Stimulated activated CD8-positive, alpha-beta memory T cell treated with anti-CD3 and anti-CD28 coated beads, Interleukin-2, amount 100 ng/mL, for 1 hour (primary cell): ENCODE measurements at places on chromosomes 1 and 21.

GRCh38 chr1:16153096-16153998 lies 2.5 kb downstream of the EPHA2 start:
- DNase-seq, result no peak

GRCh38 chr1:91900562-91900961 lies 14.6 kb upstream of the TGFBR3 start:
- DNase-seq, result no peak

DNA sequence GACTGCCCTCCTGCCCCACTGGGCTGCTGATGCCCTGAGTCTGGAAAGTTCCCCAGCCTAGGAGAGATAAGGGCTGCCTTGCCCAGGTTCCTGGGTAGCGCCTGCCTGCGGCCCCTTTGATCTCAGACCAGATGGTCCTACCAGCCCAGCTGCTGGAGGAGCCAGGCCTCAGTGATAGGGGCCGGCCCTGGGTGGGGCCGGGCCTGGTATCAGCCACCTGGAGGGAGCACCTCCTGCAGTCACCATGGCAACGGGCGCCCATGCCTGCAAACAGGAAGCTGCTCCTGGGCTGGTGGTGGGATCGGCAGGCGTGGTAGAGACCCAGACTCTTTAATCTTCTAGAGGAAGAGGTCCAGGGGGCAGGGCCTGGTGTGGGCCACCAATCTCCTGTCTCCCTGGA lies 119.7 kb upstream of the WNT4 start:
- DNase-seq, result no peak

- DNase-seq, result peak; percentile 36
Measured at GRCh38 chr1:168082008-168082876, 54.5 kb downstream of the GPR161 start.

DNA sequence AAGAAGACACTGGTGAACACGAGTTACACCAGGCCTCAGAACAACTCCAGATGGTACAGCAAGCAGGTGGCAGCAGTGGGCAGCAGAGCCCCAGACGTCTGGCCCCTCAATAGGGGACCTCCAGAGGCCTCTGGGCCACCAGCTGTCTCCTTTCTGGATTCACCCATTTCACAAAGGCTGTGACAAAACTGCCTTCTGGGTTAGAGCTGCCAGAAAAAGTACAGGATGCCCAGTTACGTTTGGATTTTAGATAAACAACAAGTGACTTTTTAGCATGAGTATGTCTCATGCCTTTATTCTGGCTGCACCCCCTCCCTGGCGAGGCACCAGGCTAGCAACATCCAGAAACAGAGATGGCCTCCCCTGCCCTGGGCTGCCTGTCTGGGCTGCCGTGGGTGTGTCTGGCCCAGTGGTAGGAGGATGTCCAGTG lies 30.1 kb downstream of the ITPKB start:
- DNase-seq, result no peak

DNA sequence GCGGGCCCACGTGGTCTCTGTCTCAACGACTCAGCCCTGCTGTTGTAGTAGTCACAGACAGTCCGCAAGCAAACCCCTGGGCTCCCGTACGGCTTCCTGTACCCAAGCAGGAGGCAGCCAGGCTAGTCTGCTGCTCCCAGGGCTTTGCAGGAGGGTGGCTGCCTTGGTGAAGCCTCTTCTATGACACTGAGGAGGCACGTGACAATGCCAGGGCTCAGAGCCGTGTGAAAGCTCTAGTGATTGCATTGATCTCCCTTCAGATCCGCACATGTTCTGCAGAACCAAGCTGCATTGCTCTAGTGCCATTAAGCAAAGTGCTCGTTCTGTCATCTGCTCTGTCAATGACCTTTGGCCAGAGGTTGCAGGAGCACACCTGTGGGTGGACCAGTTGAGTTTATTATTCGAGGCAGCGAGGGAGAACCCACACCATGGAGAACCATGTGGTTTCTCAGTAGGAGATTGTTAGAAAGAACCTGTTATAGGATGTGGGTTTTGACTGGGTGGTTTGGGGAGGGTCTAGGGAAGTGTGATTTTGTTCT lies 18.0 kb downstream of the UMODL1 start:
- no peak for DNase-seq

DNA sequence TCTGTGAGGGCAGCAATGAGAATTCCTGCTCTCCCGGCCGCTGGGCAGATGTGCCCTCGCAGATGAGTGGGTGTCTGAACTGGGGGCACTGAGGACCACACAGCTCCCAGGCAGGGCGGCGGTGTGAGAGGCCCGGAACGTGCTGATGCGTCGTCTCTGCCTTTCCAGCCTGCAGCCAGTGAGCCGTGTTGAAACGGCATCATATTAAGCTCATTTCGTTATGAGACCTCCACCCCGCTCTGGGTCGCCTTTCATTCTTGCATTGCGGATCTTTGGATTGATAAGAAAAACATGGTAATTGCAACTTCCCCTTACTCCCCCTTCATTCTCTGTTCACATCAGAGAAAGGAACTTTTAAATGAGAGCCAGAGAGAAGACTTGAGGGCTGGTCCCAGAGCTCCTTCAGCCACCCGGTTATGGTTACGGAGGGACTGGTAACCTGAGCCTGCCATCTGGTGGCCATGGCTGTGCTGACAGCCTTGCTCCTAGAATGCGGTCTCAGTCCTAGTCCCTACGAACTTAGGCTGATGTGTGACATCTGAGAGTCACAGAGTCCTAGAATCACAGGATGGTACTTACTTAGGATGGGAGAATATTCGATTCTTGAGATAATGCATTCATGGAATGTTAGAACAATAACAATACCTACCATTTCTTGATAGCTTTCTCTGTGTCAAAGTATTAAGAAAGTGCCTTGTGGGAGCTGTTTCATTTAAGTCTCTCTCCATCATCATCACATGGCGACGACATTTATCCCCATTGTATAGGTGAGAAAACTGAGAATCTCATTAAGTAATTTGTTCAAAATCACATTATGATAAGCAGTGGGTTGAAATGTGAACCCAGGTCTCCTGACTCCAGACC lies 271.0 kb downstream of the TRABD2B start:
- DNase-seq, result peak; percentile 45

- no peak for DNase-seq
Measured at GRCh38 chr1:29256979-29257804, 20.9 kb downstream of the PTPRU start.

DNA sequence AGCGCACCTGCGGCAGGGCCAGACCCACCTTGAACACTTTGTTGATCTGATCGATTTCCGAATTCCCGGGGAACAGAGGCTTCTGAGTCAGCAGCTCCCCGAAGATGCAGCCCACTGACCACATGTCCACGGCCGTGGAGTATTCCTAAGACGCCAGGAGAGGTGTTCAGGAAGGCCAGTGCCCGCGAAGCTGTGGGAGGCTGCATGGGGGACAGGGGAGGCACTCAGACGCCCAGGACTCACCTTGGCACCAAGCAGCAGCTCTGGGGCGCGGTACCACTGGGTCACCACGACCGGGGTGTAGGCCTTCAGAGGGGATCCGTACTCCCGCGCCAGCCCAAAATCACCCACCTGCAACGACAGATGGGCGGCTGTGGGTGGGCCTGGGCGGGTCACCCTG lies 11.2 kb upstream of the SLC35E2B start:
- DNase-seq, result no peak

DNA sequence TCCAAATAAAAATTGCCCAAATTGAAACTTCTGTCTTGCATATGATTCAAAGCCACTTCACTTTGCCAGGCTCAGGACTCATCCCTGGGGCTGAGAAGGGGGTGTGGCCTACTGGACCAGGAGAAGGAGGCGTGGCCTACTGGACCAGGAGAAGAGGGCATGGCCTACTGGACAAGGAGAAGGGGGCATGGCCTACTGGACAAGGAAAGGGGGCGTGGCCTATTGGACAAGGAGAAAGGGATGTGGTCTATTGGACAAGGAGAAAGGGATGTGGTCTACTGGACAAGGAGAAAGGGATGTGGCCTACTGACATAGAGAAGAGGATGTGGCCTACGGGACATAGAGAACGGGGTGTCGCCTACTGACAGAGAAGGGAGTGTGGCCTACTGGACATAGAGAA lies 405.3 kb downstream of the RRAGC start:
- no peak for DNase-seq

DNA sequence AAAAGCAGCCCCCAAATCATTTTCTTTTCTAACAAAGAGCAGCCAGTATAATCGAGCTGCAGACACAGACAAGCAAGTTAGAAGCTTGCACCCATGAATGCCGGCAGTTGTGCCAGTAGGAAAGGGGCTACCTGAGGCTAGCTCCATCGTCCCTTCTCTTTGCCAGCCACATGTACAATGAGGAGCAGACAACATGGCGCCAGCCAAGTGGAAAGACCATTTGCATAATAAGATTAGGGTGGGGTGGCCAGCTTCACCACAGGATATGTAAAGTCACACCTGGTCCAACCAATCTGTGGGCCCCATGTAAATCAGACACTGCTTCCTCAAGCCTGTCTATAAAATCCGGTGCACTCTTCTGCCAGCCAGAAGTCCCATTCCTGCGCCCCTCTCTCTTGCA lies 103.7 kb downstream of the CCDC185 start:
- no peak for DNase-seq

DNA sequence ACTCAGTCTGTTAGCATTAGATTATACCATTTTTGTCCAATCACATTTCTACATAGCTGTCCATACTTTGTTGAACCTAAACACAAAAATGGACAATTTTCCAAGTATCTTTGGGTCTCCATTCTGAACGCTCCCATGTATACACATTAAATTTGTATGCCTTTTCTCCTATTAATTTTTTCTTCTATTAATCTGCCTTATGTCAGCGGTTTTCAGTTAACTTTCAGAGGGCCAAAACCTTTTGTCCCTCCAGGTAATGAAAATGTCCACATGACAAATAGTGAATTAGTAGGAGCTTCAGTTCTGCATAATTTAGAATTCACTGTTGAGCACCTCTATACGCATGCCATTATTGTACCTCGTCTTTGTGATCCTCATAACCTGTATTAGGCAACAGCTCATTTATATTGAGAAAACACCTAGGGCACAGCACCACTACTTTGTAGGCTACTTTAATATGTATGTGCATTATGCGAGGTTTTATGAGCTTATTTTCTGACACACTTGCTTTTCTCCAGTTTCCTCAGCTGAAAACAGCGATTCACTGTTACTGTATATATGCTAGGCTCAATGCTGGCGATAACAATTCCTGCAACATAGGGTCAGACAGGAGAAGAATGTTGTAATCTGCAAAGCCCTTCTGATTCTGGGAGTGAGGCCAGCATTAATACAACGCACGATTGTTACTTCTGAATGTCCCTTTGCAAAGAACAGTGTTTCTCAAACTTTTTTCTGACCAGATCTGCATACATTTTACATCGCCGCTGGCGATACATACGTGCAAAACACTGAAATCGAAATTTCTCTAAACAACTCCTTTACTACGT lies 1.1 kb upstream of the ABCD3 start:
- DNase-seq, result no peak

DNA sequence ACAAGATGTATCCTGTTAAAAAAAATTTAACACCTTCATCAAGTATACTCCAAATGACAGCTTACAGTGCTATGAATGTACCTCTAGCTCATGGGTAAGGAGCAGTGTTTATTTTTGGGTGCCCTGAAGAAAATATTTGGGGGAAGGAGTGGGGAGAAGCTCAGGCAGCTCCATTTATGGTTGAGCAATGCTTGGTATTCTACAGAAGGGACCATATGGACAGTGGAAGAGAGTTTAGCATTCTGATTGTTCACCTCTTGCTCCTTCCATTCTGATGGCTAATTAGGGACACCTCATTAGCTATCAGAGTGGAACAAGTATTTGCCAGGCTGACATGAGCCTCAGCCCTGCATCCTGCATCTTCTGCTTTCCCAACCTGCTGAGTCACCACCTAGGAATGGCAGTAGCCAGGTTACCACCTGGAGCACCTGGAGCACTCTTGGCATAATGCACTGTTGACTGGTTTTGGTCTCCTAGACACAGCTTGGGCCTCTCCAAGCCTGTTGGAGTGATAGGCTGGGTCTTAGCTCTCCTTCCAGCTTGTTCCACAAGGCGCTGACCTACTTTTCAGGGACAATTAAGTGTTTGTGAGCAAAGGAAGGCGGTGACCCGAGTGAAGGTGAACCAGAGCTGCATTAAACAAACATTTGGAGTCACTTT lies 62.0 kb upstream of the MACF1 start:
- DNase-seq, result no peak

DNA sequence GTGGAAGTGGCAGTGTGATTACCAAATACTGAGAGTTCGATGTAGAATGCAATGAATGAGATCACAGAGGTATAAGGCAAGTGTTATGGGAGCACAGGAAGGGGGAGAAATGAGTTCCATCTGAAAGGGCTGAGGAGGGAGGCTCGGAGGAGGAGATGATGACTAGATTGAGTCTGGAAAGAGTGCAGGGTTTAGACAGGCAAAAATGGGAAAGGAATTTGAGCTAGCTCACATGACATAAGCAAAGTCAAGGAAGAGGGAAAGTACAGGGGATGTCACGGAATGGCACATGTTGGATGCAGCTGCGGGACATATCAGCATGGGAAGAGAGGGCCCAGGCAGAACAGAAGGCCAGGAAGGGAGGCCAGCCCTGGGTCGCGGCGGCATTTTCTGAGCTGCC lies 132.7 kb downstream of the RUNX1 start:
- DNase-seq, result no peak

GRCh38 chr1:45863218-45863617 lies 59.8 kb downstream of the MAST2 start:
- no peak for DNase-seq

DNA sequence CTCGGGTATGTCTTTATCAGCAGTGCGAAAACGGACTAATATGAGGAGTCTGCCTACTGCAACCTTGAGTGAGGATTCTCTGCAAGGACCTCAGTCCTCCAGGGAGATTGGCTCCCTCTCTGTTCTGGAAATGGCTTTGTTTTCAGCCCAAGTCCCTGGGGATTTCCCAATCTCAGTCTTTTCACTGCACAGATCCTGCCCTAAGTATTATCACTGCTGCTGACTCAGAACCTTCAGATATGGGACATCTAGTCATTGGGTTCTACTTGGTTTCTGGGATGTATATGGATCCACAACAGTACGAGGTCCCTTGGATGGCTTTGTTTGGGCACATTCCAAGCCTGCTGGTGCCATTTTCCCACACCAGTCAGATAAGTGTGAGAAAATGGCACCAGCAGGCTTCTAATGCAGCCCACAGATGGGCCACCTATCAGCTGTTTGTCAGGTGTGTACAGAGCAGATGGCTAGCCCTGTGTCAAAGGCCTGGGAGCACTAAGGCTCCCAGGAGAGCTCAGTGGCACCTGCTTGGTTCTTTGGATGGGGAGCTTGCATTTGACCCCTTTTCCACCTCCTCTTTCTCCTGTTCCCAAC lies 27.4 kb downstream of the ELF3 start:
- DNase-seq, result no peak
